ENCODE measurements at places on chromosomes 16 and 17.

GRCh38 chr17:74652020-74652419 lies 28.5 kb upstream of the CD300E start:
- DNase-seq: no peak

DNA sequence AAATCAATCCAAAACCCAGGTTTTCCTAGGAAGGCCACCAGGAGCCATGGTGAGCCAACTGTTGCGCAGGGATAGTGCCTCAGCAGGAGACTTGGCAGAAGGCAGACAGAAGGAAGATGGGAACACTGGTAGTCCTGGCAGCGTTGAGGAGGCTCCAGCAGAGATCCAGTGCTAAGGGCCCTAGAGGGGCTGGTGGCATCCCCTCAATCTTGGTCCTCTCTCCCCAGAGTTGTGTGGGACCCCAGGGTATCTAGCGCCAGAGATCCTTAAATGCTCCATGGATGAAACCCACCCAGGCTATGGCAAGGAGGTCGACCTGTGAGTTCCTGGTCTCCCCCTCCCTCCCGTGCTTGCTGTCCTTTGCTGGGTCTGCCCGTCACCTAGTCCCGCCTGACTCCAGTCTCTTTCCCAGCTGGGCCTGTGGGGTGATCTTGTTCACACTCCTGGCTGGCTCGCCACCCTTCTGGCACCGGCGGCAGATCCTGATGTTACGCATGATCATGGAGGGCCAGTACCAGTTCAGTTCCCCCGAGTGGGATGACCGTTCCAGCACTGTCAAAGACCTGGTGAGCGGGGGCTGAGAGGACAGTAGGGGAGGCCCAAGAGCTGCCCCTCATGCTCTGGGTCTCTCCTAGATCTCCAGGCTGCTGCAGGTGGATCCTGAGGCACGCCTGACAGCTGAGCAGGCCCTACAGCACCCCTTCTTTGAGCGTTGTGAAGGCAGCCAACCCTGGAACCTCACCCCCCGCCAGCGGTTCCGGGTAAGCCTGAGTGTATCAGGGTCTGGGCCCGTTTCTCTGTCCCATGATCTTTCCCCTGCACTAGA lies 5.7 kb downstream of the CFAP119 start:
- DNase-seq: no peak

DNA sequence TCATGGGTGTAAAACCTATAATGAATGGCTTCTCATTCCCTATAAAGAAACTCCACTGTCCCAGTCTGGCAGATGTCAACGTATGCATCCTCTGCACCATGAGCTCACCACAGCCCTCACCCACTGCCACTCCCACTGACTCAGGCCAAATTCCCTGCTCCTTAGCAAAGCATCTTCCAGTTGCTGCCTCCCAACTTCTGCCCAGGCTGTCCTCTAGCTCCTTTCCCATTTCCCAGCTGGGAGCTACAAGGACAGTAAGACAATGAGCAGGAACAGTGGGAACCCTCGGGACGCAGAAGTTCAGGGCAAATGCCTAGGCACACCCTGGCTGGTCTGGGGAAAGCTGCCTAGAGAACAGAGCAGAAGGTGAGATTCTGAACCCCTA lies 9.1 kb upstream of the THAP11 start:
- DNase-seq: no peak

DNA sequence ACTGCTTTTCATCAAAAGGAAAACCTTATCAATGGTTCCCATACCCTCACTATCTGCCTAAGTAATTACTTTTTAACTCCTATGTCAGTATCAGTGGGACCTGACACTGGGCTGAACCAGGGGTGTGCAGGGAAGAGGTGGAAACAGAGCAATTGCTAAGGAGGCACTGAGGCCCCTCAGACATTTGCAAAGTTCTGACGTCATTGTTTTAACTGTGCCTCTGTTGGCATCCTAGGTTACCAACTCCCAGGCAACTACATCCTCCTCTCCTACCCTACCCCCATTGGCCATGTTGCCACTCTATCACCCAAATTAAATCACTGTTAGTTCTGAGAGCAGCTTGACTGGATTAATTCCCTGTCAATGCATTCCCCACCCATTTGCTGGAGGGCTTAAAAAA lies 8.0 kb upstream of the WWOX start:
- no peak for DNase-seq

DNA sequence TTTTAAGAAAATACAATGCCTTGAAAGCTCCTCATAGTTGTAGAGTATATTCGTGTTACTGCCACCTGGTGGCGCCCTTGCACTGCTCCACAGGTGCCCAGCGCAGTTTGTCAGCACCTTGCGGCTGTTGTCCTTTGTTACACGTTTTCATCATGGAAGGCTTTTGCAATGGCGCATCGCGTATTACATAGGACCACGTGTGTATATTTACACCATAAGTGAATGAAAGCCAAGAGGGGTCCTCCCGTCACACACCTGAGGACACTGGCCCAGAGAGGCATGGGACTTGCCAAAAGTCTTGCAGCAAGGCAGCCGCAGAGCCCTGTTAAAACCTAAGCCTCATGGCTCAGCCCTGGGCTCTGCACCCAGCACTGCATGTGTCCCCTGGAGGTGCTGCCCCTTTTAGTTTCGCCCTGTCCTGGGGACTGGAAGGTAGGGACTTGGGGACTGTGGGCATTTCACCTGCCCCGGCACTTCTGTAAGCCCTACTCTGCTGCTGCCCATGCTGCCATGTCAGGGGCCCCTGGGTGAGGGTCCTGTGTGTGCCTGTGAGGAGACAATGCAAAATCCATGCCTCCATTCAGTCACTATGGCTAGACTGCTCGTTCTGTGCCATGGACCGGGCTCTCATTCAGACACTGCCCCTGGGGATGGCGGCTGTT lies 24.3 kb downstream of the POLR3E start:
- DNase-seq: peak; percentile 56

DNA sequence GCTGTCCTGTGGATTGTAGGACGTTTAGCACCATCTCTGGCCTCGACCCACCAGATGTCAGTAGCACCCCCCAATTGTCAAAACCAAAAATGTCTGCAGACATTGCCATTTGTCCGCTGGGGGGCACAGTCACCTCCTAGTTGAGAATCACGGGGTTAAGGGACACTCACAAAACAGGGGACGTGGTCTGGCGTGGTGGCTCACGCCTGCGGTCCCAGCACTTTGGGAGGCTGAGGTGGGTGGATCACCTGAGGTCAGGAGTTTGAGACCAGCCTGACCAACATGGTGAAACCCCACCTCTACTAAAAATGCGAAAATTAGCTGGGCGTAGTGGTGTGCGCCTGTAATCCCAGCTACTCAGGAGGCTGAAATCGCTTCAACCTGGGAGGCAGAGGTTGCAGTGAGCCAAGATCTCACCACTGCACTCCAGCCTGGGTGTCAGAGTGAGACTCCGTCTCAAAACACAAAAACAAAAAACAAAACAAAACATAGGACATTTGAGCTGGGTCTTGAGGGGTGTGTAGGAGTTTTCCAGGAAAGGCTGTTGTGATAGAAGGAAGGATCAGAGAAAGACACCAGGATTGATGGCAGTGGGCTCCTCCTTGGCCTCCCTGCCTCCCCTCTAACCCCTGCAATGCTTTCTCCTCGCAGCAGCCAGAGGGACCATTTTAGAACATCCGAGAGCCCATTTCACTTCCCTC lies 171.8 kb upstream of the GSE1 start:
- no peak for DNase-seq

GRCh38 chr17:2011411-2012371 lies 13.4 kb downstream of the RTN4RL1 start:
- no peak for DNase-seq

DNA sequence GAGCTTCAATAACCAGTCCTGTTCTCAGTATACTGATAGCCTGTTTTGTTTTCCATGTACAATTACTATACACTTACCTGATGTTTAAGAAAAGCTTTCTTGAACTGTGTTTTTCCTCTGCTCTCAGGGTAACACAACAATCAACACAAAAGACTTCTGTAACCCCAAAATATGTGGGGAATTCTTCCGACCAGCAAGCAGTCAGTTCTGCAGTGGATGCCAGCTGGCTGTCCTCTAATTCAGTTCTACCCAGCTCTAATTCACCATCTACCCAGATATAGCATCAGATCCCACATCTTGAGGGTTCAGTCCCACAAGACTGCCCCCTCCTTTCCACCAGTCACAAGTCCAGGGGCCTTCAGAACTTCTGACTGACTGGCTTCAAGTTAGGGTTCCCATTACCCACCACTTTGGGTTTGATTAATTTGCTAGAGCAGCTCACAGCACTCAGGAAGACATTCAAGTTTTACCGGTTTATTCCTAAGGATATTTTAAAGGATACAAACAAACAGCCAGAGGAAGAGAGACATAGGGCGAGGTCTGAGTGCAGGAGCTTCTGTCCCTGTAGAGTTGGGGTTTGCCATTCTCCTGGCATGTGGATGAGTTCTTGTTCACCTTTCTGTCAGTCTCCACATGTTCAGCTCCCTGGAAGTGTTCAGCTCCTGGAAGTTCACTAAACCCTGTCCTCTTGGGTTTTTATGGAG lies 178.2 kb downstream of the CHD9 start:
- no peak for DNase-seq

- no peak for DNase-seq
Measured at GRCh38 chr17:40854175-40854814, 12.7 kb downstream of the KRT12 start.

- DNase-seq: no peak
Measured at GRCh38 chr17:1003633-1003971, 6.7 kb downstream of the TIMM22 start.

DNA sequence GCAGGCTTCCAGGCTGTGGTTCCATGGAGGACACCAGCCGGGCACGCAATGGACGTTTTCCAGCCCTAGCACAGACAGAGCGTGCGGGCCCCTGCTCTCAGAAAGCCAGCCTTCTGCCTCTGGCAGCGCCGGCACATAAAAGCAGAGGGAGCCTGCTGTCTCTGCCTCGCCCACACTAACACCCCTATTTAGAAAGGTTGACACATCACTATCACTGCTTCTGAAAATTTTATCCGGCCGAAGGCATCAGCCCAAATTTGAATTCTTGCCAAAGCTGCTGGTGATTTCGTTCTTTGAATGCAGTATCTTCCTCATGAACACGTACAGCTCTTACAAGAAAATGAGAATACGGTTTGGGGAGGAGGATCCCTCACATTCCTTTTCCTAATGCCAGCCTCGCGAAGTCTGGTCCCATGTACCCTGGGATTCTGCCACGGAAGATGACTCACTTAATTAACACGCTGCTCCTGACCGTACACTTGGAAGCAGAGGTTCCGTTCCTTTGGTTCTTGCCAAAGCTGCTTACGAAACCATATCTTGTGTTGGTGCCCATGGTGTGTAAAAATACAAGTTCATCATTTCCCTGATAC lies 1.3 kb upstream of the RAB11FIP3 start:
- DNase-seq: peak; percentile 57

DNA sequence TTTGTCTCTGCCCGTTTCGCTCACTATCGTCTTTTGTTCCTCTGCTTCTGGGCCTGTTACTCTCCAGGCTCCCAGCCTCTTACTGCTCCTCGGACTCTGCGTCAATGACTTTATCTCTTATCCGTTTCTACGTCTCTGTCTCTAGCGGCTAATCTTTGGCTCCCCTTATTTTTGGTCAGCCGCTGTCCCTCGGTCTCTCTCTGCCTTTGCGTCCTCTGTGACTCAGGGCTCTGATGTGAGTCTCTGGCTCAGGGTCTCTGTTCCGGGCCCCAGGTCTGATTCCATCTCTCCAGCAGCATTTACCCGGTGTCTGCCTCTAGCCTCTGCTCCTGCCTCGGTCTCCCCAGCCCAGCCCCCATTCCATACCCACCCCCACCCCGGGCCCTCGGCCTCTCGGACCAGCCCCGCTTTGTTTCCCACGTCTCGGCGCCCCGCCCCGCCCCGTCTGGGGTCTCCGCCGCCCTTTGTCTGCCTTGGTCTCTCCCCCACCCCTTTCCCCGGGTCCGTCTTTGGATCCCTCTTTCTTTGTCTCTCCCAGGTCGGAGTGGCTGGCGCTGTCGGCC lies 547 bp upstream of the ZNF48 start:
- DNase-seq: no peak

DNA sequence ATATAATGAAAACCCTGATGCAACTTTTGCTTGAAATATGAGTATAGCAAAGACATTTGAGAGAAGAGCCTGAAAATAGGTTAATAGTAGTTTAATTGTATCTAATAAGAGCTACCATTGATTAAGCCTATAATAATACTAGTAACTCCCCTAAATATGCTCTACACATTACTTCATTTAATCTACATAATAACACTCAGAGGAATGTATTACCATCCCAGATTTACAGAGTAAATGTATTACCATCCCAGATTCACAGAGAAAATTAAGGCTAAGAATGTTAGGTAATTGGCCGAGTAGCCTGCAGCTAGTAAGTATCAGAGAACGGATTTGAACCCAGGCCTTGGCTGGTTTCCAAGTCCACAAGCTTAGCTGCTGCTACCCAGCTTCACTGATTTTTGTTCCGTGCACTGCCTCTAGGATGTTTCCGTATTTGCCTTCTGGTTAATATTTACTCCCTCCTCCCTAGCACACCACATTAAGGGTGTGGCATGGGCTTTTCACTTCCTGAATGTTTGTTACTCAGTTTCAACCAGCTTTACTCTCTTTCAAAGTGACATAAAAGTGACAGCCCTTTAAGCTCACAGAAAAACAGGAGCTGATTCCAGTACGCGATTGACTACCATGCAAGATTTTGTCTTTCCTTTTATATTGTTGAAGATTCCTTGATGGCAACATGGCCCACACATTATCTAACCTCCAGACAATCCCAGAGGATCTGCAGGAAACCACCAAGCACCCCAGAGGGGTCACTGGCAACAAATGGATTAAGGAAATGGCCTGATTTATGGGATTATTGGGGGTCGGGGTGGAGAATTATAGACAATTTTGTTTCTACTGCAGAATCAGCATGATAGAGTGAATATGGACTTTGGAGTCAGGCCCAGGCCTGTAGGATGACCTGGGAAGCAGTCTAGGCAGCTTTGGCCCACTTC lies 26.7 kb upstream of the TOX3 start:
- no peak for DNase-seq

DNA sequence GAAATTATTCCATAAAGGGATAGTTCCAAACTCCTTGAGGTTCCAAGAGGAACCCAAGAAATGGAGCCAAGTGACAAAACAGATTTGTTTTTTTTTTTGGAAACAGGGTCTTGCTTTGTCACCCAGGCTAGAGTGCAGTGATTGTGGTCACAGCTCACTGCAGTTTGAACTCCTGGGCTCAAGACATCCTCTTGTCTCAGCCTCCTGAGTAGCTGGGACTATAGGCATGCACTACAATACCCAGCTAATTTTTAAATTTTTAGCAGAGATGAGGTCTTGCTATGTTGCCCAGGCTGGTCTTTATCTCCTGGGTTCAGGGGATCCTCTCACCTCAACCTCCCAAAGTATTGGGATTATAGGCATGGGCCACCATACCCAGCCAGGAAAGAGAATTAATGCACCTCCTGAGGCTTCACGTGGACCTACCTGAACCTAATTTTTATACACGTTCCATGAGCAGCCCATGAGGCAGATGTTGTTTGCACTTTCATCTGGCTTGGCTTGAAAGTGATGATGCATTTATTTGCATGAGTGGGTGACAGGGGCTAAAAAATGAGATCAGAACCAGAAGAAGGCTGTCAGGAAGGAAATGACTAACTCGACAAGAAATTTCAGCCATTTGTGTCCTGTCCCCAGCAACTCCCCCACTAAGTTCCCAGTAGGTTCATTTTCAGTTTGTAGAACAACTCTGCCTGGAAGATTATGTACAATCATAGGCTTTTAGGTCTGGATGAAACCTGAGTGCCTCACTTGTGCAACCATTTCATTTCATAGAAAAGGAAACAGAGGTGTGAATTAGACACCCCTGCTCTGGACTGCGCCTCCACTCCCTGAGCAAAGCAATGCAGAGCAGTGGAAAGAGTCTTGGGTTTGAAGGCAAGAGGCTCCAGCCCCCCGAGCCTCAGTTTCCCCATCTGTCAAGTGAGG lies 10.3 kb upstream of the IRF8 start:
- DNase-seq: no peak

All from NCI-H1417 (cell line).